SW480 (cell line): ENCODE measurements at places on chromosomes 3 and 15.
A peak's percentile ranks its signal among the peaks of the same experiment; 100 is the strongest.

DNA sequence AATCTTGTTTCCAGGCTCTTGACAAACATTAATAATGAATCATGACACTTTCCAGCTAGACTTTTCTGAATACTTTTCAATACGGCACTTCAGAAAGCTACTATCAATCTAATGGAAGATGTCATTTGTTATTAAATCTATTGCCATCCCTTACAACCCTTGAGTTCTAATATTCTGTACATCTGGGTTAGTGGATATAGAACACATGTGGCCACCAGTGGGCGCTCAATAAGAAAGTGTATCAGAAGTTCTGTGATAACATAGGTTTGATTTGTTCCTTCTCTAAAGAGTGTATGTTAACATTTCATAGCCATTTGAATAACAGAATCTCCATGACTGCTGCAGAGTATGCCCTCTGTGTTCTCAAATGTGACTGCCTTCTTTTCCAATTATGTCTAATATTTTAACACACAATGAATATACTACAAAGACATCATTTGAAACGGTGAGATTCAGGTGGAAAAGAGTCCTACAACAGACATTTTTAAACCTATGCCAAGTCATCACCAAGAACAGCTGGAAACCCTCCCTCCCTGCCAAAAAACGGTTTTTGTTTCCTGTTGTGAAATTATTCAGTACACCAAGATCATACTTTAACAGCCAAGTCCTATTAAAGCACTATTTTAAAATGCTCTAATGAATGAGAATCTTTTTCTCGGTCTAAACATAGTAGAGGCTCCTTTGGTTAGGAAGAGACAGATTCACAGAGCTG is 22.2 kb downstream of the ALDH1A2 start:
- peak; percentile 46 for DNase-seq

DNA sequence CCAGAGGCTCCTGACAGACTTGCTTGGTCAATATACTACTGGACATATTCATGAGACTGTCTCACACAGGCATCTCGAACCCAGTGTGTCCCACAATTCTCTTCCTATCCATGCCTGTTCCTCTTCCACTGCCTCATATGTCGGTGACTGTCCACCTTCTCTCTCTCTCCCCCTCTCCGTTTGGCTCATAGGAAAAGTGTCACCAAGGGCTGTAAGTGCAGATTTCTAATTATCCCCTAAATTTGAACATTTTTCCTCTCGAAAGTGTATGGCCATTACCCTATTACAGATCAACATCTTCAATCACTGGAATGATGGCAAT is 22.5 kb upstream of the MUC20 start:
- no peak for DNase-seq

DNA sequence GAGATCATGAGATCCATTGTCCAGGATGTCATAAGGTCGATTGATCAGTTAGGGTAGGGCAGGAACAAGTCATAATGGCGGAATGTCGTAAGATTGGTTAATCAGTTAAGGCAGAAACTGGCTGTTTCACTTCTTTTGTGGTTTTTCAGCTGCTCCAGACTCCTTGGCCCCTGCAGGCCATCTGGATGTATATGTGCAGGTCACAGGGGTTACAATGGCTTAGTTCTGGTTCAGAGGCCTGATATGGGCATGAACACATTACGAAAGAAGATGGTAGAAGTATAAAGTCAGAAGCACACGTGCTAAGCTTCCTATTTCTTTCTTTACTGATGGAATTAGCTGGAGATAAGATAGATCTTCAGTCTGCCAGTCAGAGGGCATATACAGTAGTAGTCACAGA is 315.4 kb upstream of the LRRC3B start:
- no peak for DNase-seq

GRCh38 chr3:186519021-186519658 is 25.0 kb downstream of the CRYGS start:
- no peak for DNase-seq

DNA sequence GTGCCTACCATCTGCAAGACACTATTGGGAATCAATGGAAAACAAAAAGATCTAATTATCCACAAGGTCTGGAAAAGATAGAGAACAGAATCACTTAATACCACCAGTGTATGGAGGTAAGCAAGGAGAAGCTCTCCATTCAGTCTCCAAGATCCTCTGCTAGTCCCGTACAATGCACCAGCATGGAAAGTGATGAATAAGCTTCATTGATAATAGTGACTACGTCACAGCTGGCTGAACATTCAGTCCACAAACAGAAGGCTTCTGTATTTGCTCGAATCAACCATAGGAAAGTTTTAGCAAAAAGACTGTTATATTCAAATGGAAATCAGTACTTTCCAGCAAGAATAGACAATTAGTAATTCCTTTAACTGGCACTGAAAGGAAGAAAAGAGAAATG is 42.9 kb downstream of the IGSF11 start:
- DNase-seq, result no peak

- DNase-seq, result no peak
These were observed 51.6 kb downstream of the FILIP1L start for GRCh38 chr3:100062665-100063064.

DNA sequence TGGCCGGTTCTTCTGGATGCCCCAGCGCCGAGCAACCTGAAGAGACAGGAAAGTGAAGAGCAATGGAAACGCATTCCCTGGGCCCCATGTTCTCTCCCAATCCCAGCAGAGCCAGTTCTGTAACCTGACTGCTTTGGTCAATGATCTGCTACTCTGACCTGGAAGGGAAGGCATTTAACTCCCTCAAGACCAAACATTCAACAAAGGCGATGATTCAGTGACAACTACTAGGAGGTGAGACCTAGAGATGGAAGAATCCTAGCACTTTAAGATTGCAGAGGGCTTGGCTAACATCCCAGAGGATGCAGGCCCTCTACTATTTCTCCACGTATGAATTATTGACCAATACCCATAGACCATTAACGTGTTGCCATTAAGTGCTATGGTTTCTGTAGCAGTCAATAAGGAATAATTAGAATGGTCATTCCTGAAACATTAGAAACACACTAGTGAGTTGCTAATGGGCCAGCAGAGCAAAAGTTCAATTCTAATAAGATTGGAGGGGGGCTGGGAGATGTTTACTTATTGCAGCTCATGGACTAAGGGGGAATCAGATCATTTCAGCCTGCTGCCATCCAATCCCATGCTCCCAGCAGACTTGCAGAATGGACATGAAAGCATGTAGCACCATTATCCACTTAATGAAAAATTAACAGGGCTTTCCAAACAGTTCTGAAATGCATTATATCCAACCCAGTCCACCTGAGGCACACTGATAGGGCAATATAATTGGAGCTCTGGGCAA is 56.6 kb downstream of the ETV5 start:
- DNase-seq, result no peak

- no peak for DNase-seq
These were observed 181.3 kb upstream of the WNT5A start for GRCh38 chr3:55668359-55668758.

DNA sequence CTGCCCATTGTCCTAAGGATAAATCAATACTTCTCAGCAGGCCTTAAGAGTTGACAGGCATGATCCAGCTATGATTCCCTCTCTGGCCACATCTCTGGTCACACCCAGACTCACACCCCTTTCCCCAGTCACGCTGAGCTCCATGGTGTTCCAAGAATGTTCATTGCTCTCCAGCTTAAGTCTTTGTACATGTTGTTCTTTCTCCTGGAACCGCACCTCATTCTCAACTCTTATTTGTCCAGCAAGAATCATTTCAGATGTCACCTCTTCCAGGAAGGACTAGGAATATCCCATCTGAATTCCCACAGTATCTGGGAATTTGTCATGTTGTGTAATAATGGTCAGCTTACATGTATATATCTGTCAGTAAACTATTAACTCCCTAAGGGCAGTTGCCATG is 118.3 kb upstream of the GALNT15 start:
- DNase-seq, result no peak

GRCh38 chr3:409011-409410 is 212.4 kb downstream of the CHL1 start:
- DNase-seq, result no peak

DNA sequence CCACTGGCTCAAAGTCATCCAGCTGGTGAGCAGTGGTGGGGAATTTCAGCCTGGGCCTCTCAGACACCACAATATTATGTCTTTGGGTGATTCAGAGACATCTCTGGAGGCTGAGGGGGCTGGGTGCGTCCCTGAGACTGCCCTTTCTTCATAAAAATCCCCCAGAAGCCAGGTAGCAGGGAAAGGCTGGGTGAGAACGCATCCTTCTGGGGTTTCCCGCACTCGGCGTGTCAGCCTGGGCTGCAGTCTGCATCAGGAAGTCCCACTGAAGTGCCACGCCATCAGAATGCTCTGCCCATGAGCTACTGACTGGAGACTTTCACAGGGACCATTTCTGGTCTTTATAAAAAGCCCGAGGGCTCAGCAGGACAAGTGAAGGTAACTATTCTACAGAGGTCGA is 148.8 kb upstream of the SLC6A11 start:
- DNase-seq, result no peak

GRCh38 chr15:62653122-62653521 is 389.4 kb upstream of the TPM1 start:
- no peak for DNase-seq

DNA sequence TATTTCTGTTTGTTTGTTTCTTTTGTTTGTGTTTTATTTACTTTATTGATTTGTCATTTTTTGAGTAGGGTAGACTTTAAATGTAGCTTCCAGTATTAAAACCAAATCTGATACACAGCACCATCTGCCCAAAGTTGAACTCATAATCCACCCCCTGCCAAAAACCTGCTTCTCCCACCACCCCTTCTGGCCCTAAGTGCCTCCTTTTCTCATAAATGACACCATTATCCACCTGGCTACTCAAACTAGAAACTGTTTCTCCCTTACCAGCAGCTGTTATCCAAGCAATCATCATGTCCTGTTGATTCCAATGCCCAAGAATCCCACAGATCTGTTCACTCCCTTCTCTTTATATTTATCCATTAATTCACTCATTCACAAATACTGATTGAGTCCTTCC is 21.8 kb upstream of the PTX3 start:
- DNase-seq, result no peak

- DNase-seq, result no peak
These were observed 1520.6 kb upstream of the CADM2 start for GRCh38 chr3:83438188-83438587.

DNA sequence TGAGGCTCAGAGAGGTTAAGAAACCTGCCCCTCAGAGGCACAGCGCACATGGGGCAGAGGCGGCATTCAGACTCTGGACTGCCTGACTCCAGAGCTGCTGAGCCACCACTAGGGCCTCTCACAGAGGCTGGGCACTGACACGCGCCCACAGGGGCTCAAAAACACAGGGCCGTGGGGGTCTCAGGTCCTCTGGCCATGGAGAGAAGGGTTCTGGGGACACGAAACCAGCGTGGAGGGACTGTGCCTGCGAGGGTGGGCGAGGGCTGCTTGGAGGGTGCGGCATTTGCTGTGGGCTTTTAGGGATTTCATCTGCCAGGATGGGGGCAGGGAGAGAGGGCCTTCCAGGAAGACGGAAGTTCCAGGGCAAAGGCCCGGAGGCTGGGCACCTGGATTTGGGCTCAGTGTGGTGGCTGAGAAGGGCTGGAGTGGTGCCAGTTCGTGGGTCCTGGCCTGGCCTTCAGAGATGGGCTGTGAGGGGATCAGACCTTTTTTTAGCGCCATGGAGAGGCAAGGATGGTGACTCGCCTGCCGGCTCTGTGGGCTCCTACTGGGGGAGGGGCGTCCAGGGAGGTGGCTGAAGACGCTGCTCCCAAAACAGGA is 69.6 kb downstream of the EFCAB12 start:
- DNase-seq, result no peak
